ENCODE measurements at places on chromosomes 6 and 20.

GRCh38 chr6:154239392-154239791 lies 117.2 kb downstream of the IPCEF1 start:
- DNase-seq = no peak

- peak; percentile 55 for DNase-seq
These were observed 6.0 kb upstream of the LATS1 start for GRCh38 chr6:149723771-149724417.

DNA sequence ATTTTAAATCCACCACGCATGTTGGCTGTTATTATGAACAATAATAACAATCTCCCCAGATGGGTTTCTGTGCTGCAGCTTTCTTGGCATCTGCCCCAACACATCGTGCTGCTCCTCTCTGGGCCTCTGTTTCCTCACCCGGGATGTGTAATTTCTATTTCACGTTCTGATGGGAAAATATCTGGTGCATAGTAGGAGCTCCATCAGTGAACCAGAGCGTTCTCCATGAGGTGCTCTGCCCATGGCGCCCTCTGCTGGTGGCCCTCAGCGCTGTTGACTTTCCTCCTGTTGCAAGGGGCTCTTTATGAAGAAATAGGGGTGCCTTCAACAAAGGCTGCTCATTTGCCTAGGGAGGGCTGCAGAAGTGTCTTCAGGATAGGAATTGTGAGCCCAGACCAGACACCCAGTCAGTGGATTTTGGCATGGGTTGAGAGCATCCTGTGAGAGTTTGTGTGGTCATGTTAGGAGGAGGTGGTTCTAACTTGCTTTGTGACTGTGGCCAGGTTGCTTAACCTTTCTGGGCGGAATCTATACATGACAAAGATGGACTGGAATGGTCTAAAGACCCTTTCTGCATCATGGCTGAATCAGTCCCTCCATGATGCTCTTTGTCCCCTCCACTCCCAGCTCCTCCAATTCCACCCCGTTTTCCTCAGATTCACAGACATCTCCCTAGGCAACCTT lies 8.1 kb downstream of the SCRT2 start:
- DNase-seq = no peak

GRCh38 chr20:19929481-19930145 lies 87.5 kb upstream of the NAA20 start:
- no peak for DNase-seq

DNA sequence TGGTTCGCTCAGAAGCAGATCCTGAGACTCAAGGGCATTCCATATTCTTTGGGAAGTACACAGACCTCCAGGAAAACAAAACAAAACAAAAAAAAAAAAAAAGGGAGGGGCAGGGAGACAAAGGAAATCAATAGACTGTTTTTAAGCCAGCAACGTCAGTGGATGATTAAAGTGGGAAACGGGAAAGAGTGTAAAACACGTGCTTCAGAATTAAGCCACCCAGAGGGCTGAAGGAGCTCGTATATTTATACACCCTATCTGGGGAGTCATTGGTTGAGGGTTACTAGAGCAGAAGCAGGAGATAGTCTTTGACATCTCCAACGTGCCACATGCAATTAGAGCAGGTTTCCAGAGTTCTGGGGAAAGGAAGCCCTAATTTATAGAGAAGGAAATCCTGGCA lies 26.2 kb downstream of the PDE7B start:
- no peak for DNase-seq

- no peak for DNase-seq
These were observed 52.9 kb downstream of the ABRACL start for GRCh38 chr6:139081471-139081870.

DNA sequence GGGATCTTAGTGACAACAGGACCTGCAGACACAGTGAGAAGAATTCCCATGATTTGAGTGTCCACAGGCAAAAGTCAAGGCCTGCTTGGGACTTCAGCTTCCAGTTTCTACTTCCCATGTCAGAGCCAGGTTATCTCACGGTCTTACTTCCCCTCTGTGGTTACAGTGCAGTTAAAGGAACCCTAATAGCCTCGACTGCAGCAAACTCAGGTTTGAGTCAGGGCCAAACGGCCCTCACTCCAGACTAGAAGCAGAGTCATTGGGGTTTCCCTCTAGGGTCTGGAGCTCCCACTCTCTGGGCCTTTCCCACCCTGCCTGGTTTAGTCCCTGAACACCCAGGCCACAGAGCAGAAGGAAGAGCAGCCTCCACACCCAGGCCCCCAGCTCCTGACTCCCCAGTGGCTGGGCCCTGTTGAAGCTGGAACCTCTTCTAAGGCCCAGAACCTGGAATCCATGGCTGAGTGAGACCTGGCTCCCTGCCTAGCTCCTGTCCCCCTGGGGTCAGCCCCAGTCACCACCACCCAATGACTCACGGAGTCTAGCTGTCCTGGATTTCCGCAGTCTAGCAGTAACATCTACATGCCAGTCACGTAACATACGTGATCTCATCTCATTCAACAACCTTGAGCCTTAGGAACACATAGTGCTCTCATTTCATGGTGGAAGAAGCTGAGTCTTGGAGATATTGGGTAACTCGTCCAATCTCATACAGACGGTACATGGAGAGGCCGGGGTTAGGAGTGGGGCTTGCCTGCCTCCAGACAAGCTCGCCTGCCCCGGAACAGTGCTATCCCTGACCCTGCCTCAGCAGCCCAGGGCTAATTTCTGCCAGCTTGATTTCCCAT lies 9.2 kb upstream of the GHRH start:
- no peak for DNase-seq

- no peak for DNase-seq
These were observed 10.1 kb downstream of the PXMP4 start for GRCh38 chr20:33709905-33710541.

DNA sequence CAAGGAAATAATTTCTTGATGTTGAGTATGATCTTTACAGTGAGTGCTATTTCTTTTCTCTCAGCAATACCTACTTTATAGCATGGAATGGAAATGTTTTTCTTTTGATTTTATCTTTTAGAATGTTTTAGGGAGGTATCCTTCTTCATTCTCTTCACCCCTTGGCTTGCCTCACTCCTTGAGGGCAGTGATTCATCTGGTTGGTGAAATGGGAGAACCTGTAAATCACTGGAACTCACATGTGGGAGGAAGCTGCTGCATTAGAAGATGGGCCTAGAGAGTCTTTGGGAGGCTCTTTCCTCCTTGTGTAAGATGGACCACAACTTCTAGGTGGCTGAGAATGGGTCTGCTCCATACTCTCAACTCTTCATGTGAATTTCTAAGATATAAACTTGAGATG lies 244.8 kb upstream of the SYNCRIP start:
- no peak for DNase-seq

- DNase-seq = no peak
These were observed 55.7 kb upstream of the IPCEF1 start for GRCh38 chr6:154412106-154412820.

GRCh38 chr6:106287215-106287614 lies 38.3 kb downstream of the ATG5 start:
- no peak for DNase-seq

DNA sequence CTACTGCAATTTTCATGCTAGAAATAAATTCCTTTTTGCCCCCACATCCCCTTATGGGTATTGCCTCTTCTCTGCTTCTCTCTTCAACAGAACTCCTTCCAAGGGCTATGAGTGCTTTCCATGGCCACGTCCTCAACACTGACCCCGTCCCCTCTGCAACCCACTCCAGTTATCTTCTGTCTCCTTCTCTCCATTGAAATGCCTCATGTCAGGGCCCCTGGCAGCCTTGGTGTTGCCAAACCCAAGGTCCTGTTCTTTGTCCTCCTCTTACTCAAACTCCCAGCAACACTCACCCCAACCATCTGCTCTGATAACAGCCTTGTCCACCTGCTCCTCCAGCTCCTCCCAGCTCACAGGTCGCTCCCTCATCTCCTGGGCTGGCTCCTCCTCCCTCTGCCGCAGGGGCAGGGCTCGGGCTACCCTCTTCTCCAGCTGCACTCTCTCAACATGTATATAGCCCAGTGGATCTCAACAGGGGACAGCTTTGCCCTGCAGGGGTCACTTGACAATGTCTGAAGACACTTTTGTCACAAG lies 196.1 kb upstream of the QKI start:
- no peak for DNase-seq

DNA sequence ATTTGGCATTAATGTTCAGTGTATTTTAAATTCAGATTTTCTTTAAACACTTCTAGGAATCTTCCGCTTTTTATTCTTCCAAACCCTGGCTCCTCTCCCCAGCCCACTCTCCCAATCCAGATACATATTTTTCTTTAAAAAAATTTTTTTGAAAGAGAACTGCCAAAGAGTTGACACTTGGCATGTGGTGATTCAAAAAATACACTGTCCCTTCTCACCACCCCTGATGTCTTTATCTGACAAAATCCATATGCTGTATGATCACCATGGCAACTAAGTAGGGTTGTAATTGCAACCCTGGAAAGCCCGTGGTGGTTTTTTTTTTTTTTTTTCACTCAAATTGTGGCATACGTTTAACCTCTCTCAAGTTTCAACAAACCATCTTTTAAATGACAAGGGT lies 355.8 kb upstream of the SASH1 start:
- no peak for DNase-seq

DNA sequence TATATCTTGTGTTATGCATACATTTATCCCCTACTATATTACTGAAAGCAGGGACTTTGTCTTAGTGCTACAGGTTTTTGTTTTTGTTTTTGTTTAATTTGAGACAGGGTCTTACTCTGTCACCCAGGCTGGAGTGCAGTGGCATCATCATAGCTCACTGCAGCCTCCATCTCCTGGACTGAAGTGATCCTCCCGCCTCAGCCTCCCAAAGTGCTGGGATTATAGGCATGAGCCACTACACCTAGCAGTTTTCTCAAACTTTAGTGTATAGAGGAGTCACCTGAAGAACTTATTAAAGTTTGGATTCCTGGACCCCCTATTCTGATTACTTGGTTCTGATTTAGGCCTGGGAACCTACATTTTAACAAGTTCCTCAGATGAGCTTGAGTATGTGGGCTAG lies 51.9 kb downstream of the CBFA2T2 start:
- no peak for DNase-seq

DNA sequence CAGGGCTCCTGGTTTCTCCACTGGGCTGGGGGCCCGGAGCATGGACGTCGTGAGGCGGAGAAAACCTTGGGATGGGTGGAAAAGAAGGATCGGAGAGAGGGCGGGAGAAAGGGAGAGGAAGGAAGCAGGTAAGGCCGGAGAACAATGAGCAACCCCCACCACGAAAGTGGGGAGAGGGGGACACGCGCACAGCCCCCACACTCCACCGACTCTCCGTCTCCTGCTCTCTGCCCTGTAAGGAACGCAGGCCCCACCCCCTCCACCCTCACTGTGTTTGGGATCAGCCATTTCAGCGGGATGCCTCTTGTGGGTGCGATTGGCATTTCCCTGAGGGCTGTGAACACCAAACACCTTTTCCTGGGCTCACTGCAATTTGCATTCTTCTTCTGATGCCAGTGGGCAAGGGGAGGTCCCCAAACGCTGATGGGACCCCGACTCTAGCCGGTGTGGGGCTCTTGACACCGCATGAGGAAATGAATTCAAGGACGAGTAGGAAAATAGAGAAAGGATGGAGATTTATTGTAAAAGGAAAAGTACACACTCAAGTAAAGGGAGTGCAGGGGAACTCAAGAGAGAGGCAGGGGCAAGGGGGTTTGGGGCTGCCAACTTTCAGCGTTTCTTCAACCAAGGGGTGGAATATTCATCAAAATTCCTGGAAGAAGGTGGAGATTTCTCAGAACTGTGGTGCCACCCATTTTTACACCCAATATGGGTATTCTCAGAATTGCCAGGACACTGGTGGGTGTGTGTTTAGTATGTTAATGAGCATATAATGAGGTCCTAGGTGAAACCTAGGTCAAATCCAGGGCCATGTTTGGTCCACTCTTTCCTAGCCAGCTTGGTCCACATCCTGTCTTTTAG lies 13.1 kb upstream of the RAET1L start:
- DNase-seq = no peak

DNA sequence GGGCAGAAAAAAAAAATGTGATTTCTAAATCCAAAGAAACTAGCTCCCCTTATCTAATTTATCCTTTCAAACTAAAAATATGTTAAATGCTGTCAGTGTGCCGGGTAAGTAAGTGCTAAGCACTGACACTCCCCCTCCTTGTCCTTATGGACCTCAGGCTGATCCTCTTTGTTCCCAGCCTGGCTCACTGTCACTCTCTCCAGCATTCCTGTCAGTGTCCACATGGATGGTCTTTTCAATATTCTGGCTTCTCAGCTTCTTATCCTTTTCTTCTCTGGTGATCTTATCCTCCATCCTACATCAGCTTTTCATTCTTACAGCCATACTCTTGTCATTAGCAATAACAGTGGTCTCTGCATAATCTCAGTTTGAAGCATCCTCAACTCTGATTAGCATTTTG lies 55.0 kb downstream of the BCKDHB start:
- DNase-seq = no peak

DNA sequence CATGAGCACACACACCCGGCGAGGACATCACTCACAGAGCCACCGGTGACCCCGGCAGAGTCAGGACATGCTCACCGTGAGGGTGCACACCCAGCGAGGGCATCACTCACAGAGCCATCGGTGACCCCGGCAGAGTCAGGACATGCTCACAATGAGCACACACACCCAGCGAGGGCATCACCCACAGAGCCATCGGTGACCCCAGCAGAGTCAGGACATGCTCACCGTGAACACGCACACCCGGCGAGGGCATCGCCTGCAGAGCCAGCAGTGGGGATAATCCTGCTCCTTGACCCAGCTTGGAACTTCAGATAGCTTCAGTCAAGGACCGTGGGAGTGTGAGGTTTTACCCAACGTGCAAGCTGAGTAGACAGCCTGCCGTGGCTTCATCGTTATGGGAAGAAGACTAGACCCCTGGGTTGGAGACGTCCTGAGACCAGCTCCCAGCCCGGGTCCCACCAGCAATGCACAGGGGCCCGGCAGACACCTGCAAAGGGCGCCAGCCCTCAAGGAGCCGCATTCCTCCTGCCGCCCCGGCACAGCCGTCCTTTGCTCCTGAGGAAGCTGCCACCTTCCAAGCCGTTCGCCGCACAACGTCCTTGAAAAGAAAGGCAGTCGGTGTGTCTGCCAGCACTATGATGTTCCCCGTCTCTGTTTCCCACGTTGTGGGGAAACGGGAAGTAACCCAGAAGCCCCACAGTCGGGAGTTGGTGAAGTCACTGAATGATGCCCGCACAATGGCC lies 192.3 kb downstream of the DLL1 start:
- DNase-seq = no peak

DNA sequence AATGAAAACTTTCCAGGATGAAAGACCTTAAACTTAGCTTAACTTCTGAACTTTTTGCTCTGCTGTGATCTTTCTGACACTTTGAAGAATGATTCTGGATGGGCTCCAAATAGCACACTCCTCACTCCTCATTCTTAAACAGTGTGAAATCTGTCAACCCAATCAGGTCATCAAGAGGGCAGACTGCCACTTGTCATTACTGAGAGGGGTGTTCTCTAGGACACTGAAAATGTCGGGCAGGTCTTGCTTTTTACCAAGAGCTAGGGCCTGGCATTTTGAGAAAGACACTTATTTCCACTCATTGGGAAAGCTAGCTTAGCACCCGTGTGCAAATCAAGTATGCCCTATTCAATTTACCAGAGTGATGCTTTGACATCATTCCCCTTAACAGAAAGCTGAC lies 122.2 kb downstream of the MTFR2 start:
- no peak for DNase-seq
